ENCODE measurements at places on chromosomes 3 and 15.

- DNase-seq, result no peak
Measured at GRCh38 chr15:57675481-57676181, 30.9 kb upstream of the POLR2M start.

- DNase-seq, result no peak
Measured at GRCh38 chr3:179098388-179099077, 26.9 kb upstream of the ZMAT3 start.

- DNase-seq, result no peak
Measured at GRCh38 chr3:114649331-114649730, 355.5 kb downstream of the TIGIT start.

DNA sequence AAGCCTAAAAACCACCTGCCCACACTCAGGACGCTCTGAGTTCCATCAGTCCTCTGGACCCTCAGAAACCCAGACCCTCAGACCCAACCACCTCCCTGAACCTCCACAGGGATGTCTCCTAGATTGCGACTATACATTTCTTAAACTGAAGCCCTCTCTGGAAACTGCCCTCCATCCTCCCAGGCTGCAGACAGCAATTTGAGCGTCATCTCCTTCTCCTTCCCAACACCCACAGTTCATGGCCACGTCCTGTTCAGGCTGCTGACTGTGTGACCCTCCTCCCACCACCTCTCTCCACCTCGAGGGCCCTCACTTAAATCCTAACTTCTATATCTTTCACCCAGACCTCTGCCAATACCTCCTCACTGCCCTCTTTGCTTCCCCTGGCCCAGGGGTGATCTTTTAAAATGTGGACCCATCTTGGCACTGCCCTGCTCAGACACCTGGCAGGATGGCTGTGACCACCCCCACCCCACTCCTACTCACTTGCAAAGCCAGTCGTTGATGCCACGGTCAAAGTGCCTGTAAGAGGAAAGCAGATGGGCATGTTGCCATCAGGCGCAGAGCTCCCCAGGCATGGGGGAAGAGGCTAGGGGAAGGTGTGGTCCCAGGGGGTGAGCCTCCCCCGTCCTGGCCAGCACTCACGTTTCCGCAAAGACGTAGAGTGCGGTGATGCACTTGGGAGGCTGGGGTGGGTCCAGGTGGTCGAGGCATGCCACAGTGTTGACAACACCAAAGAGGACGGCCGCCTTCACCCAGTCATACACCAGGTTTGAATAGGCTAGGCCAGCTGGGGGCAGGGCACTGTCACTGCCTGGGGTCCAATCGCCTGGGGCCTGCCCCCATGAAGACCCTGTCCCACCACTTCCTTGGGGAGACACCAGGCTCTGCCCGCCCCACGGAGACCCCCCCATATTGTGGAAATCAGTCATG is 6.0 kb downstream of the HHATL start:
- no peak for DNase-seq

- DNase-seq, result no peak
Measured at GRCh38 chr3:49700453-49701128, 11.2 kb downstream of the RNF123 start.

DNA sequence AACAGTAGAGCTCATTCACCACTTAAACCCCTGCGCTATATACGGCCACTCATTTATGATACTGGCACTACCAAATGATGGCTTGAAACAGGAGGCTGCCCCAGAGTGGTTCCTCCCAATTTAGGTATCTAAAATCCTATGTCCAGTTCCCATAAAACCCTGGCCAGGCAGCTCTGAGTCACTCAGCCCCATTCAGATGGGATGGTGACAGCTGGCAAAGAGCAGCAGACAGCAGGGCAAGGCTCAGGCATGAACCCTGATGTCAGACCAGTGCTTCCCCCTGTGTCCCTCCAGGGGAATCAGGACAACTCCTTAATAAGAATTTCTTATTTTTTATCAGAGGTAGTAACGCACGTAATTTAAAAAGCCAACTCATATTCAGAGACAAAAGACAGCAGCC is 77.2 kb upstream of the RNU6-1 start:
- DNase-seq, result no peak

GRCh38 chr3:134325706-134326105 is 48.5 kb downstream of the AMOTL2 start:
- DNase-seq, result no peak

- DNase-seq, result no peak
Measured at GRCh38 chr15:81115054-81115939, 18.8 kb upstream of the CFAP161 start.

- DNase-seq, result no peak
Measured at GRCh38 chr3:150577855-150578254, 25.3 kb upstream of the SELENOT start.

DNA sequence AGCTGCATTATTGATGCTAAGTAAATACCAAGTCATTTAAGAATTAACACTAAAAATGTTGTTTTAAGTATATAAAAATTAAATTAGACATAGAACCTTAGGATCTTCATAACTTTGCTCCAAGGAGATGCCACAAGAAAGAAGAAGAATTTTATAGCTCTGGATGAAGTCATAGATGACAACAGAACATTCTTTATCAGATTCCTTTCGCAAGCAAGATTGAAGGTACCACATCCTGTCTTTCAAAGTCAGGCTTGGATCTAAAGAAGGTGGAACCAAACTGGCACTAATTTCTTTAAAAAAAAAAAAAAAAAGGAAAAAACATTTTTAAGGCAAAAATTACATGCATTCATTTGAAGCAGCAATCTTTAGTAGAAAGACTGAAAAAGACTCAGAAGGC is 62.5 kb downstream of the POLQ start:
- no peak for DNase-seq

GRCh38 chr3:183819831-183820230 is 5.5 kb downstream of the MAP6D1 start:
- DNase-seq, result no peak

DNA sequence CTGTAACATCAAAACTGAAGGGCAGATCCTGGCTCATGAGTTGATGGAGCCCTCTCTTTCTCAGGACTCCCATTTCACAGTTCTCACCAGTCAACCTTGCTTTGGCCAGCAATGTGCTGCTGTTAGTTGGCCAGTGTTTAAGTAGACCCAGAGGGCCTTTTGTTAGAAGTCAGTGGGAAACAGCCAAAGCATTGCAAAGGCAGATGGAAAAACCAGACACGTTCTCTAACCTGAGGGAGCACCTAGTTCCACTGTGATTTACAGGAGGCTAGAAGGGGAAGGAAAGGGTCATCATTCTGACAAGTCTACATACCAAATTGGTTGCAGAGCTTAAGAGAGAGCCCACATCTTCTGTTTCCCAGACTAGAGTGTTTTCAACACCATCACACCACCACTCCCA is 196.4 kb downstream of the OPA1 start:
- DNase-seq, result no peak

- no peak for DNase-seq
Measured at GRCh38 chr3:197366301-197367044, 68.1 kb upstream of the DLG1 start.

DNA sequence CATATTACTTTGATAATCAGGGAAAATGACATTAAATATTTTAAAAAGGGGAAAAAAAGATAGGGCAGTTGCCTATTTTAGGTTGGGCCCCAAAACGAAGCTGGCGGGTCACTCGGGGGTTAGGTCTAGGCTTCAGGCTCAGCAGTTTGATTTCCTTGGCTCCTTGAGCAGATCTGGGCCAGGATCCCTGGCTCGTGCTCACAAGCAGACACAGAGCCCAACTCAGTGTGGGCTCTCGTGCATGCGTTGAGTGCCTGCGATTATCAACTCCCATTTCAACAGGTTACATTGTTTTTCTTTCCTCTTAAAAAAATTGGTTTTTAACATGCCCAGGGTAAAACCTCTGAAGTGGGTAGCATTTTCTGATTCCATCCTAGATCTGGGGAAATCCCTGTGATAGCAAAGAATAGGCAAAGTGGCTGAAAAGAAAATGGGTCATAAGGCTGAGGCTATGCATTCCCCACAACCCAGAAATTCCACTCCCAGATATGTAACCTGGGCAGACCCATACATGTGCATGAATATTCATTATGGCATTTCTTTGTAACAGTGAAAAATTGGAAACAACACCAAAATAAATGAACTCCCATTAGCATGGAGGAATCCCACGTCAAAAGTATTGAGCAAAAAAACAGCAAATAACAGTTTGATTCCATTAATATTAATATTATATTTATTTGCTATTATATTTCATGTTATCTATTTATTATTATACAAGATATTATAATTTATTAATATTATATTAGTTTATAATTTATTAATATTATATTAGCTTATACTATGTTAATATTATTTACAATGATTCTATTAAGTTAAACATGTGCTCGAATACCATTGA is 27.8 kb downstream of the FAM43A start:
- no peak for DNase-seq

- no peak for DNase-seq
Measured at GRCh38 chr3:132343018-132343612, 25.9 kb downstream of the ACP3 start.

DNA sequence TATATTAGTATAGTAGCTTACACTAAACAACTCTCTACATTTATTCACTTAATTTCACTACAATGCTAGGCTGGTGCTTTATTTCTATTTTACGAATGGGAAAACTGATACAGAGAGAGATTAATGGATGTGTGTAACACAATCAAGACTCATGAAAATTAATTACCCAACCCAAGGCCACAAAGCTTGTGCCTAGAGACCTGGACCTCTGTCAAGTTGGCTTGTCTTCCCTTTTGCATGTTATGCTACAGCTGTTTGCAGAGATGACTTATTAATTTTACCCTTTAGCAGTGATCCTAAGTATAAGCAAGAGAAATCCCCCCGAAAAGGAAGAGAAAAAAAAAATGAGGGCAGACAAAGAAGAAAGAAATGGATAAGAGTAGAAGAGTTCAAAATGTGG is 162.5 kb downstream of the C3orf38 start:
- DNase-seq, result no peak

DNA sequence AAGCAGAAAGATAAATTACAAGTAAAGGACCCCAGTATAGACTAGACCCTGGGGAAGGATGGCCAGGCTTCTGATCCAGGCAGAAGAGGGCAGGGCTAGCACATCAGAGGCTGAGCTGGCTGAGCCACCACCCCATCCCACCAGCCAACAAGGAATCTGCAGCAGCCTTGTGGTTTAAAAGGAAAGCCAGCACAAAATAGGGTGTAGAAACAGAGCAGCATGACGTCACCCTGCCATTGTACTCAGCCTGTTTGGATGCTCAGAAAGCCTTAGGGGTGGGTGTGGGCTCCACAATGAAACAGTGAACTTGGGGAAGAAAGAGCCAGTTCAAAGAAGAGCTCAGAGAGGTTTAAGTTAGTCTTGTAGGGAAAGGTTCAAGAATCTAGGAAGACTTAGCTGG is 28.2 kb downstream of the DUOX1 start:
- DNase-seq, result no peak

DNA sequence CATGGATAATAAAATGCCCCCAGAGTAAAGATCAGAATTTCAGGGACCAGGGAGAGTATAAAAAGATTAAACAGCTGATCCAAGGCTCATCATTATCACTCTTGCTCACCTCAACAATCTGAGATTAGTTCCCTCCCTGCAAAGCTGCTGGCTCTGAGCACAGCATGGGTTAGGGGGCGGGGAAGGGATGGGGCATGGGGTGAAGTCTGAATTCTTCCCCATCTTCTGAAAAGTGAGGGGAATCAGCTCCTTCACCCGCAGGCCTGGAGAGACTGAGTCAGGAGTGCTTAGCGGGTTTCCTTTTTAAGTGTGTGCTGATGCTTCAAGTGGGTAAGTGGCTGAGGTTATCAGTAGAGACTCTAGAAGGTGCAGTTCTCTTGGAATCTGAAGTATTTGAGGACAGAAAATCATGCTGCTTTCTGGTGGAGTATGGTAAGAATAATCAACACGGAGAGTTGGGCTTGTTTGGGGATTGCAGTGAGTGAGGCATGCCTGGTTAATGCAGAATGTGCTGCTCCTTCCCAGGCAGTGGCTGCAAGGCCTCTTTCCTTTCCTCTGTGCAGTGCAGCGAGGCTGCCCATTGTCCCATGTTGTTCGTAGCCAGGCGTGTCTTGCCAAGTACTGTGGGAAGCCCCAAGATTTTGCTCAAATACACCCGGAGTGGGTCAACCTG is 59.2 kb upstream of the TRAK1 start:
- no peak for DNase-seq

DNA sequence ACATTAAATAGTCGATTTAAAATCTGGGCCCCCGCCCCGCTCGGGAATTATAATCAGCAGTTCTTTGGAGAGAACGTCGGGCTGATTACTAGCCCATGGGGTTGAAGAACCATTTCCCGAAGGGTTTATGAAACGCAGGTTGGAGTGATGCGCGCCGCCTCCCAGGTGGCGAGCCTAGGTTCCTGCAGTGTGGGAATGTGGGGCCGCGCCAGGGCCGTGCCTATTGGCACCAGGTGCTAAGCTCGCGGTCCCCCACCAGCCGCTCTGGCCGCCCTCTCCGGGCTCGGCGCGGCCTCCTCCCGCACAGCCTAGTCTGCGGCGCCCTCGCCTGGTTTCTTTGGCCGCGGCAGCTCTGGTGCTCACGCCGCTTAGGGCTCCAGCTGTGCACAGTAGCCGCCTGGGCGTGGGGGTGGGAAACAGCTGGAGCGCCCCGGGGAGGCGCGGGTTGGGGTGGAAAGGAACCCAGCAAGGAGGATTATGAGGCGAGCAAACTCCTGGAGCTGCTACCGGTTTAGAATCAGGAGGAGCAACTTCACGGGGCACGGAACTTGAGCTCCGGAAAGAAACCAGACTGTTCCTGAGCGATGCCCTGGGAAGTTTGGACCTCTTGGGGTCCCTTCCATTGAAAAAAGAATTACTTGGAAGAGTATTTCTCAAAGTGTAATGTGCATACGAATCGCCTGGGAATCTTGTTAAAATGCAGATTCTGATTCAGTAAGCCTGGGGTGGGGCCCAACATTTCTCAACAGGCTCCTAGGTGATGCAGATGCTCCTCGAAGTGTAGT is 5.6 kb upstream of the MECOM start:
- DNase-seq, result peak; percentile 66

DNA sequence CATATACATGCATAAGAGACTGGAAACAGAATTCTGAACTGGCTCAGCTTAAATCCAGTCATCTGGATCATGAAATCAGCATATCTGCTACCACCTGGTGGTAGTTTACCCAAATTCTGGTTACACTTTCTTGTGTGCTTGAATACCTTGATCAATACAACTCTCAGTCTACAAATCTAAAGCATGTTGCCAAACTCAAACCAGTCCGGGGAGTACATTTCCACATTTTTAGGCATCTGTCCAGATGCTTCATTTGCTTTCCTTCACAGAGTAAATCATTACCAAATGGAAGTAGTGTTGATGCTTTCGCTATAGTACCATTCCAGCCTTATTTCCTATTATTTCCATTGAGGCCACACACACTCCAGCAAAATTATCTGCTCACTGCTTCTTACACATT is 126.4 kb downstream of the P2RY1 start:
- DNase-seq, result no peak

- no peak for DNase-seq
Measured at GRCh38 chr3:178546079-178546478, 9.8 kb downstream of the KCNMB2 start.

DNA sequence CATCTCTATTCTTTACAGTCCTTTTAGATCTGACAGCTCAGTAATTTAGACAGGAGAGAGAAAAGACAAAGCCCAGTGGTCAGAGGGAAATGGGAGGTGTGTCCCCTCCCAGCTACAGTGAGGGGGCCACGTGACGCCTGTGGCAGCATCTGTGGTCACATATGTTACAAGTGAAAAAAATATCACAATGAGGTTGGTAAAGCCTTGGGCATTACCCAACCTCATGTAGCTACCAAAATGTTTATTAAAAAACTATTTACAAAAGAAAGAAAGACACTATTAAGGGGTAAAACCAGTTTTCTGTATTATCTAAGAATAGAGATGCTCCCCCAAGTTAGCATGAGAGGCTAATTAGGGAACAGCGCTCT is 42.9 kb upstream of the PLCL2 start:
- DNase-seq, result no peak

GRCh38 chr3:172070269-172070668 is 30.9 kb downstream of the FNDC3B start:
- no peak for DNase-seq

All from activated CD4-positive, alpha-beta T cell treated with anti-CD3 and anti-CD28 coated beads, Interleukin-2, amount 50 U/mL, for 48 hours (primary cell).